ENCODE measurements at places on chromosomes 6 and 20. TPM values are rescaled to one million over a fixed set of nuclear protein-coding genes. Genes with fewer than 3 reads are reported as not detected.

DNA sequence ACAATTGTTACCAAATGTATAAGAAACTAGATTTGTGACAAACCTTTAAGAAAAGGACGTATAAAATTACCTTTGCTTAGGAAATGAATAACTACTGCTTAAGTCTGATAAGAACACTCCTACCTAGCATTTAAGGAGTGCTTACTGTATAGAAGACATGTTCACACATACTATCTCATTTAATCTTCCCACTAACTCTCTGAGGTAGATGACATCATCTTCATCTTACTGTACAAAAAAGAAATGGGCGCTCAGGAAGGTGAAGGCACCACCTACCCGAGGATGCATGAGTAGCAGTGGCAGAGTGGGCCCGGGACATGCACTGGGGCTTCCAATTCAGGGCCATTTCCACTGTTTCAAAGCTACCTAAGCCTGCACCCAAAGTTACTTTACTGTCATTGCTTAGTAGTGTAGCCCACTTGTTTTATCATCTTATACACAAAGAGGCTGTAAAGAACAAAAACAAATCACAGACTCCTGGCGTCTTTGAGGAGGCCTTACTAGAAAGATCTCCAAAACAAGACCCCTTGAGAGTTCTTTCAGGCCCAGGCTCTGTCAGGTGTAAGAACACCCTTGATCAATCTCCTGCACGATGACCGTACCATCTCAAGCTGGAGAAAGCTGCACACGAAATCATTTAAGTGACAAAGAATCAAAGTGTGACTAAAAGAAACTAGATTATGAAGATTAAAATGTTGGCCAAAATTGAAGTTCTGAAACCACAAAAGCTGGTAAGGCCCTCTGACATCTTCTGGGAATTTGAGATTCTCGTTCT is 128.0 kb downstream of the INSM1 start:
- no peak for DNase-seq

- no peak for DNase-seq
These were observed 14.8 kb downstream of the SLC35A1 start for GRCh38 chr6:87487555-87487954.

GRCh38 chr6:21033084-21033483 is 498.8 kb downstream of the CDKAL1 start:
- DNase-seq, result no peak

REM1 gene
- total RNA-seq, result 1.2 TPM

ANGPT4 gene
- 0.04 TPM for total RNA-seq

FOXF2 gene
- total RNA-seq, result 1.2 TPM

LGSN gene
- total RNA-seq, result not detected

DNA sequence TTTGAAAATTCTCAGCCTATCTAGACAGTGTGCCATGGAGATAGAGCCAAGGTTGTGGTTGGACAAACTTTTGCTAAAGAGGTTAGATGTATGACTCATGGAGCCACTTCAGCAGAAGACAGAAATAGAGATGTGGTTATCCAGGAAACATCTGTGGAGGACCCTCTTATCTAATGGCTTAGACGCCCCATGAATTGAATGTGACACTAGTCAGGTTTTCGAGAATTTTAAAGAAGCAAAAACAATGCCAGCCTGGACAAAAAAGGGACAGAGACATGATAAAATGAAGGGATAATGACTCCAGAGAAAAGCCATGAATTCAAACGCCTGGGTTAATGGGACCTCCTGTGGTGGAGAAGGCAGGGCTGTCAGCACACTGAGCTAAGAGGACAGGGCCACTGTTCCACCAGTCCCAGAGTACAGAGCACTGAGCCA is 280.5 kb downstream of the CLVS2 start:
- no peak for DNase-seq

C6orf163 gene
- total RNA-seq, result 0.40 TPM

BTBD3 gene
- 21.9 TPM for total RNA-seq

CMTR1 gene
- total RNA-seq, result 23.7 TPM

GRCh38 chr20:57124800-57125517 is 141.5 kb downstream of the BMP7 start:
- DNase-seq, result no peak

ZSCAN16 gene
- total RNA-seq, result 4.2 TPM

BPIFA1 gene
- not detected for total RNA-seq

- DNase-seq, result no peak
These were observed 29.2 kb upstream of the PKHD1 start for GRCh38 chr6:52116605-52116948.

NT5E gene
- total RNA-seq, result 0.82 TPM

DNA sequence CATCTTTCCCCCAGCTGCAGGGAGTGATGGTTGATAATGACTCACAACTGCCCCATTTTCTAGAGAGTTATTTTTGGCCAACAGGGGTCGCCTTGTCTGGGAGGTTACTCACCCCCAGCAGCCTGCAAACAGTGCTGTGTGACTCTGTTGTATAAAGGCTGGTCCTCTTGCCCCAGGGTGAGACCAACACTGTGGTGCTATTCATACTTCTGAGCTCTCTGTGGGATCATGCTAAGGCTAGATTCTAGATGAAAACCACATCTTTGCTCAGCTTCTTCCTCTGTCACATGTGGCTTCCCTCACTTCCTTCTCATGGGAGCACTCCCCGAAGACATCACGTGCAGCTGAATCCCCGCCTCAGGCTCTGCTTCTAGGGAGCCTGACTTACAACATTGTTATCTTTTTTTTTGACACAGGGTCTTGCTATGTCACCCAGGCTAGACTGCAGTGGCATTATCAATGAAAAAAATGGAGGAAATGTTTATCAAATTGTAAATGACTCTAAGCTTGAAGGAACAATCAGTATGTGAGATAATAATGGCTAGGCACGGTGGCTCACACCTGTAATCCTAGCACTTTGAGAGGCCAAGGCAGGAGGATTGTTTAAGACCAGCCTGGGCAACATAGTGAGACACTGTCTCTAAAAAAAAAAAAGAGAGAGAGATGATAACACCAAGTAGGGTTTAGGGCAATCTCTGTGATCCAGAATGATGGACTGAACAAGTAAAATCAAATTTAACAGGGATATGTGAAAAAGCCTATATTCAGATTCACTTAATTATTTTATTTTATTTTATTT is 55.7 kb upstream of the SLC23A2 start:
- peak; percentile 19 for DNase-seq

GRCh38 chr6:42599558-42599957 is 35.7 kb downstream of the UBR2 start:
- DNase-seq, result no peak

GRCh38 chr6:170434821-170435155 is 118.3 kb downstream of the PSMB1 start:
- no peak for DNase-seq

HNF4A gene
- 0.83 TPM for total RNA-seq

- no peak for DNase-seq
These were observed 10.8 kb downstream of the HLA-DQB2 start for GRCh38 chr6:32752580-32752979.

DNA sequence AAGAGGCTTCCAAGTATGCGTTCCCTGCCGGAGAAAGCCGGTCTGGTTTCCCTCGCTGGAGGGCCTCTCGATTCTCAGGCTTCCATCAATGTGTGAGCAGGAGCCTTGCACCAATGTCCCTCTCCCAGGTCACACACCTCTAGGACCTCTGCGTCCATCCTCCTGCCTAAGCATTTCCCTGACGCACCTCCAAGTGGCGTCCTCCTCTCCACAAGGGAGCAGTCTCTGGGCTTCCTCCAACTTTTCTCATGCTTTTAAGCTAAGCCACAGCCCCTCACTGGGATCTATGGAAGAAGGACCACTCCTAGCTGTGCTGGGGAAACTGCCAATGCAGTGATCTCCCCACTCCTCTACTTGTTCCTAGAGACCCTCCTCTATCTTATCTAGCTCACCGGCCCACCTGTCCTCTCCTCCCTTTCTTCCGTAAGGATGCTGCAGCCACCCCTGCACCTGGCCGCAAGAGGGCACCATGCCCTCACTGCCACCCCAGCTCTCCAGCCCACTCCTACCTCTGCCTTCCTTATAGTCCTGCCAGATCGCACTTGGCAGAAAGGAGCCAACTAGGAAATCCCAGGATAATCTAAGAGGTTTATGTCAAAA is 258.7 kb downstream of the LRFN2 start:
- no peak for DNase-seq

SLC16A10 gene
- total RNA-seq, result 127 TPM

- DNase-seq, result peak; percentile 13
These were observed 89.7 kb downstream of the FBXO5 start for GRCh38 chr6:152893187-152893586.

DNA sequence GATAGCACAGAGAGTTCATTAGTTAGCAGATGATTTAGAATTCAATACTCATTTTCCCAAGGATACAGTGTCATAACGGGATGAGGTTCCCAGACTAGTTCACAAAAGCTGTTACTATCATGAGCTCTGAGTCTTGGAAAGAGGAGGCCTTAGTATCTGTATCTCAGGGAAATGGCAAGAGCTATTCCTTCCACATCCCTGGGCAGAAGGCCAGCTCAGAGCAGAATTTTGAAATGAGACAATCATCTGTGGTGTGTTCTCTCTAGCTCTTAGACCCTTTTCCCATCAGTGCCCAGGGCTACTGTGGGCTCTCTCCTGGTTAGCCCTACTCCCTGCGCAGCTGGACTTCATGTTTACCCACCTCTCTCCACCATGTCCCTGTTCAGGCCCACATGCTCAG is 64.5 kb downstream of the JAG1 start:
- DNase-seq, result peak; percentile 44

TRIM31 gene
- not detected for total RNA-seq

GRCh38 chr20:10111139-10111958 is 76.6 kb downstream of the ANKEF1 start:
- no peak for DNase-seq

DDX43 gene
- total RNA-seq, result not detected

DNA sequence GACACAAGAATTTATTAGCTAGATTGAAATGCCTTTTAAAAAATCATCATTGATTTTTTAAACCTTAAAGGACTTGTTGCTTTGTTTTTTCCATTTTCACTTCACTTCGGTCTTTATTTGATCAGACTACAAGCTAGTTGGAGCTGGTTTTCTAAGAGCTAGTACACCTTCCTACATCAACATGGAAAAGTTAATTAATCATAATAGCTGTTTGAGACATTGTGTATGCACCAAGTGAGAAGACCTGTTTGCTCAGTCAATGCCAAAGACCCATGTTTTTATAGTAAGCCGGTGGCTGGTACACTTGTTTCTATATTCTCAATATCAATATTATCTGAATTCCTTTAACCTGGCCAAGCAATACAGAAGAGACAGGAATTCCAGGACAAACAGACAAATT is 310.2 kb upstream of the SGK1 start:
- DNase-seq, result no peak

DNA sequence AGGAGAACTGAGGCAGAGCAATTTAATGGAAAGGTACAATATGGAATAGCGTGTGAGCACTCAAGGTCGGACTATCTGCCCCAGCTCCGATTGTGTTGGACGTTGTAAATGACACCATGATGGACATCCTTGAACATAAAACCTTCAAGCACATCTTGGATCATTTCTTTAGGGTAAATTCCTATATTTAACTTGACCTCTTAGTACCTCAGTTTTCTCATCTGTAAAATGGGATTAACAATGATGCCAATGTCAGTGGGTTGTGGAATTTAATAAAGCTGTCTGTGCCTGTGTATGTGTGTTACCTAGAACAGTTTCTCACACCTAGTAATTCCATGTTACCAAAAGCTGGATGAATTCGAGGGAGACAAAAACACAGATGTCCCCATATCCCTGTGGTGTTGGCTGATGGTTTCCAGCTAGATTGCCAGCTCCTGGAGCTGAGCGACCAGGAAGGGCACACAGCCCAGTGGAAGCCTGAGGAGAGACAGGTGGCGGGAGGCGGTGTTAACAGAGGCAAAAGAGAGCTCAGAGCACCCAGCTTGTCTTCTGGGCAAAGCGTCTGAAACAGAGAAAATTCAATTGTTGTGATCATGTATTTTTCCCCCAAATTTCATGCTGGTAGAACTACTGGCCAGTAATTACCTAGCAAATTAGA is 32.6 kb downstream of the MDFI start:
- no peak for DNase-seq

DNA sequence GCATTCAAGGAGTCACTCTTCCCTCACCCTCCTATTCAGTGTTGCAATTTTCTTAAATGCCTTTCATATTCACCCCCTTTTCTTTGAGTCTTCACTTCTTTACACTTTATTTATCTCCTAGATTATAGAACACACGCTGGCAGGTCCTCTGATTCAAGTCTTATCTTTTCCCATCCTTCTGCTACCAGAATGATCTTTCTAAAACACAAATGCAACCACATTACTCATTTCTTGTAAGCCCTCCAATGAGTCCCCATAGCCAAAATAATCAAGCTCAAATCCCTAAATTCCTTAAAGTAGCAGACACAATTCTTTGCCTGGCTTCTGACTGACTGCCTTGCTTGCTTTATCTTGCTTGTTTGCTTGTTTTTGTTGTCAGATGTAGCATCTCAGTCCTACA is 920.0 kb downstream of the TFAP2A start:
- no peak for DNase-seq

GRCh38 chr6:170174771-170175643 is 115.9 kb downstream of the DLL1 start:
- no peak for DNase-seq

DNA sequence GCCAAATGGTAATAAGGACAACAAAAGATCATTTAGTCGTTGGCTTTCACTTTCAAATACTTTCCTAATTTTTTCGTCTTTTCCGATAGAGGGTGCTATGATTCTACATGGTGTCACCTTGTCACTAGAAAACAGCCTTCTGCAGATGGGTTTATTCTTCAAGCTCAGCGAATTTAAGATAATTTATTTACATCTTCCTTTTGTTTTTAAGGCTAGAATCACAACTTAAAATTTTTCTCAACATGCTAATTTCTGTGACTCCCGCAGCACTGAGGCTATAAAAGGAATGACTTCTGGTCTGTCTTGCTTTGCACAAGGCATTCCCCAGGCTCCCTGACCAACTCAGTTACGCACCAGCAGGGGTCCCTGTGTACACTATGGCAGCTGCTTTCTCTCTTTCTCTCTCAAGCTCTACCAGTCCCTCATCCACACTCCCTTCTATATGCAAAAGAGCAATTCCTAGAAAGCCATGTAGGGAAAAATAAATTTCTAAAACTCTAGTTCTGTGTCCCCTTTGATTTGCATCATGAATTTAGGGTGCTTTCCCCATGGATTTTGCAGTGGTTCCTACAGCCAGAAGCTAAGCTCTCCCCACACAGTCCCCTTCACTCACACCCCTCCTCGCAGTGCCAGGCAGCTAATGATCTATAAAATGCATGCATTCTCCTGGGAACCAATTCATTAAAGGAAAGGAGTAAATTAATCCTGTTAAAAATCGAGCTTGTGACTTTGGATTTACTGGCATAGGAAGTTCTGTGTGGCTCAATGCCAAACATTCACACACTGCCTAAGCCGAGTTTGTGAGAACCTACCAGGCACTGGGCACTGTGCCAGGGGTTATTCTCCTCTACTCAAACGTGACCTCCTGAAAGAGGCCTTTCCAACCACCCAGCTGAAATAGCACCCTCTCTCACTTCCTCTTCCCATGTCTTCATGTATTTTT is 74.5 kb downstream of the DCDC2 start:
- peak; percentile 47 for DNase-seq
